ENCODE measurements at places on chromosomes 12 and 14. TPM values are rescaled to one million over a fixed set of nuclear protein-coding genes. Genes with fewer than 3 reads are reported as not detected.
A peak's percentile ranks its signal among the peaks of the same experiment; 100 is the strongest.

The PLEK2 gene
- 1.4 TPM for polyA plus RNA-seq

The FAM234B gene
- 13.9 TPM for polyA plus RNA-seq

The TIMELESS gene
- polyA plus RNA-seq, result 45.4 TPM

The IL26 gene
- polyA plus RNA-seq, result not detected

The FBLN5 gene
- 134 TPM for polyA plus RNA-seq

The ANKRD52 gene
- 26.6 TPM for polyA plus RNA-seq

The IAPP gene
- not detected for polyA plus RNA-seq

The KCNA1 gene
- 0.26 TPM for polyA plus RNA-seq

The INHBC gene
- 0.26 TPM for polyA plus RNA-seq

The LETMD1 gene
- polyA plus RNA-seq, result 77.6 TPM

- DNase-seq, result no peak
These were observed 246.1 kb upstream of the CCDC196 start for GRCh38 chr14:66240105-66240504.

GRCh38 chr12:120903412-120904196, 554 bp downstream of the SPPL3 start:
- peak; percentile 26 for DNase-seq

GRCh38 chr12:94997726-94998125, 5.8 kb downstream of the NDUFA12 start:
- DNase-seq, result no peak

GRCh38 chr12:116216022-116216756, 61.3 kb downstream of the MED13L start:
- DNase-seq, result no peak

DNA sequence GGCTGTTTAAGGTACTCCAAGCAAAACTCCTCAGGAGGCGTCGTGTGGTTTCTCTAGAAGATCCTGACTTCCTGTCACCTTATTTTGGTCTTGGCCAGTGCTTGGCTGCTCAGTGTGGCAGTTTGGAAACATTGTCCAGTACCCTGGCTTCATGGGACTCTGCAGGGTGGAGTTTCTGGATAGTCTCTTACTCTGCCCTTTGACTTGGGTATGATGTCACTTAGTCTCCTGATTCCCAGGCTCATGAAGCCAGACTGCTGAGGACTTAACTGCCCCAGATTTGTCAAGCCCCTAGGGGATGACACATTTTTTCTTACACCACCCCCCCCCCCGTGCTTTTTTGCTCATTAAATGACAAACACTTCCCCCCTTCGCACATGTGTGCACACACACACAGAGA, 82.7 kb downstream of the ADCK1 start:
- no peak for DNase-seq

DNA sequence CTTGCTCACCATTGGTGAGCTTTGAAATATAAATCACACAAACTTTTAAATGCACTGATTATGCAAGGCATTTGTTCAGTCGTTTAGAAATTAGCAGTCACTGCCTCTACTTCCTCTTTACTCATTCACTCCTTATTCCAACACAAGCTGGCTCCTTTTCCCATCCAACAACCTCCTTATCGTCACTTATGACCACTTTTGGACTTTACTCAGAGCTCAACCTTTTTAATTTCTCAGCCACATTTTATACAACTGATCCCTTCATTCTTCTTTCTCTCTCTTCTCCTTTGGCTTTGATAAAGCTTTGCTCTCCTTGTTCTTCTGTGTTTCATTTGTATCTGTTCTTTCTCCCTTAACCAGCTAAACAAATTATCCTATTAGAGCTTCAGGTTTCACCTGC, 126.4 kb upstream of the PLEKHA5 start:
- DNase-seq, result no peak

- peak; percentile 76 for DNase-seq
These were observed 35.4 kb downstream of the SPTLC2 start for GRCh38 chr14:77580964-77581505.

GRCh38 chr14:37594238-37594970, 645 bp downstream of the FOXA1 start:
- DNase-seq, result no peak

DNA sequence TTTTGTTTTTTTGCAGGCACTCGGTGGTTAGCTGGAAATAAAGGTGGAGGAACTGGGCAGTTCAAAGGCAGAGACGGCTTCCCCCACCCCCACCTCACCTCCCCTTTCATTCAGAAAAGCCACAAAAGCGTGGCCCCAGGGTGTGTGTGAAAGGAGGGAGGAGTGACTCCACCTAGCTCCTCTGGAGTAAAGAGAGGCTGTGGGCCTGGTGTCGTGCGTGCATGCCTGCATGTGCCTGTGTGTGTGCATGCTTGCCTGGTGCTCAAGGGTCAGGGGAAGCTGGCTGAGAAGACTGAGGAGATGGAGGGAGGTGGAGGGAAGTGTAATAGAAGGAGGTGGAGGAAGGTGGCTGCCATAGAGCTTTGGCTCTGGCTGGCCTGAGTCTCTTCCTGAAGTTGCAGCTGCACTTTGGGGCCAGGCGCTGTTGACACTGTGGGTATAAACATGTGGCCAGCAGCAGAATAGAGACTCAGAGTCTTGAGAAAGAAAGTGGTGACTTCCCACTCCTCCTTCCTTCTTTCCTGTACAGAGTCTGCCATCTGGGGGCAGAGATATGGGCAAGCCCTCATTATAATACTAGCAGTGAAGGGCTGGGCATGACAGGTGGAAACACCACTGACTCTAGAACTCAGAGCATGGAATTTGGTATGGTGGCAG, 36.9 kb upstream of the SINHCAF start:
- no peak for DNase-seq

- no peak for DNase-seq
These were observed 53.6 kb downstream of the DYRK2 start for GRCh38 chr12:67702136-67702535.

DNA sequence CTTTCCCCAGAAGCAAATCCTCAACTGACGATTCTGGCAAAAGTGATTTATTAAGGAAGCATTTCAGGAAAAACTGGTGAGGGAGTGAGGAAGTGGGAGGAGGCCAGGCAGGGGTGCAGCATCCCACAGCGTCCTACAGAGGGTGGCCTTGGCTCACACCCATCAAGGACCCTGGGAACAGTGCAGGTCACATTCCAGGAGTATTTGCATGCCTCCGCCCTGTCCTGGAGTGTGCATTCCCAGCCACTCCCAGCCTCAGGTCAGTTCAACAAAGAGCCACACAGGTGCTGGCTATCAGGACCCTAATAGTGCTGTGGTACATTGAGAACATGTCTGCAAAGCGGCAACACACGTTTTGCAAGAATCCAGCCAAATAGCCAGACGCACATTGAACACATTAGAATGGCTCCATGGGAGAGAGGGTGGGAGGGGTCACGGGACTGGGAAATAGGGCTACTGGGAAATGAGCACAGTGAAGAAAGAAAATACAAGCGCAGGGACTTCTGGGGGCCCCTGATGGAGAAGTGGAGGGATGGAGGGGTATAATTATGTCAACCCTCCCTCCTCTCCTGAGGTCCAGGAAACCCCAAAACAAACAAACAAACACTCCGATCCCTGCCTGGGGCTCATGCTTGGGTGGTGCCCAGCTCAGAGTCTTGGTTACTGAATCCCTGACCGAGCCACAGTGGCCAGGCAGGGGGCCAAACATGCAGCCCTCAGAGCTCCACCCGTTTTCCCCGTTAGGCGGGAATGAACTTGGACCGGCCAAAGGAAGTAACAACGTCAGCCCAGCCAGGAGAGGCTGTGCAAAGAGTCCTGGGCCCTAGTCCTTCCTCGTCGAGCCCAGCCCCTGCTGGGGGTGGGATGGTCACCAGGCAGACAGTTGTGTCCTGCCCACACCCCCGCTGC, 36.5 kb downstream of the CMKLR1 start:
- DNase-seq, result no peak

- DNase-seq, result no peak
These were observed 27.4 kb downstream of the FAM177A1 start for GRCh38 chr14:35073486-35073885.

DNA sequence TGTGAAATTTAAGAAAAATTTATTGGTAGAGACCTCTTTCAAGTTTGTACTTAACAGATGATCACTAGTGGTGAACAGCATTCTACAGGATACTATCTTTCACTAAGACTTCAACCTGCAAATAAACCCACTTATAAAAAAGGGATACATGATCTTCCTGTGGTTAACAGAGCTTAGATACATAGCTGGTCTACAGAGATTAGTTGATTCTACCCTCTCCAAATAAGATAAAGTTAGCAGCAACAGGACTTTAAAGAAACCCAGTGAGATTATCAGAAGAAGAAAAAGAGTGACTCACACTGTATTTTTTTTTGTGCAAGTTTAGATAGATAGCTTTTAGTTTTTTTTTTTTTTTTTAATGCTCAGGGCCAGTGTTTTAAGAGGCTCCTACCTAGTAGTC, 34.5 kb downstream of the USP44 start:
- DNase-seq, result no peak

DNA sequence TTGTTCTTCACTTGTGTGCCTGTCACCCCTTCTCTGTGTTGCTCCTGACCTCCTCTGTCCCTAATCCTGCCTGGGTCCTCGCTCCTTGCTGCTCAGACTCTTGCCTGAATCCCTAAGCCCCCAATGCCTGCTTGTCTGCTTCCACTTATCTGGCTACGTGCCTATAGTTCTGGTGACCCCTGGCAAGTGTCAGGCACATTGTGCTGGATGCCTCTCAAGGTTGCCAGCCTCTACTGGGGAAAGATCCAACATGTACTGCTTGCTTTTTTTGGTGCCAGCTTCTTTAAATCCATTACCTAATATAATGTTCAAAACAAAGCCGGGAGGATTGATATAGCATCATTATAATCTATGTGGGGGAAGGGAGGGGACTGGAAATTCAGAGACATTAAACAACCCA, 448.0 kb upstream of the CCDC196 start:
- no peak for DNase-seq

Data from left renal pelvis (tissue), 4 donors.